ENCODE measurements at places on chromosomes 5 and 9. TPM values are rescaled to one million over a fixed set of nuclear protein-coding genes. Genes with fewer than 3 reads are reported as not detected.

The BHMT gene
- 0.49 TPM for total RNA-seq

The PAIP1 gene
- total RNA-seq: 65.8 TPM

The STRBP gene
- total RNA-seq: 6.8 TPM

The CTSV gene
- total RNA-seq: not detected

DNA sequence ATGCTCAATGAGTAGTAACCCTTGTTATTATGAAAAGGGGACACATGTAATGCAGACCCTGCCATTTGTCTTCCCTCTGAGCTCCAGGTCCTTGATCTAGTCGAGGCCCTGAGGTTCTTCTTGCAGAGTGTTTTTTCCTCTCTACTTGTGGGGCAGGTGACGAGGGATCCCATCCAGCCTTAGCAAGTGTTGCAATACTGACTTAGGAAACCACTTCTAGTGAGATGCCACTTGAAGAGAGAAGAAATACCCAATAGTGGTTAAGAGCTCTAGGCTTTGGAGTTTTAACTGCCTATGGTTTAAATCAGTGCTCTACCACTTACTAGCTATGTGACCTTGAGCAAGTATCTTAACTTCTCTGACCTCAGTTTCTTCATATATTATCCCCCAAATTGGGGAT lies 10.2 kb downstream of the PPARGC1B start:
- no peak for DNase-seq

DNA sequence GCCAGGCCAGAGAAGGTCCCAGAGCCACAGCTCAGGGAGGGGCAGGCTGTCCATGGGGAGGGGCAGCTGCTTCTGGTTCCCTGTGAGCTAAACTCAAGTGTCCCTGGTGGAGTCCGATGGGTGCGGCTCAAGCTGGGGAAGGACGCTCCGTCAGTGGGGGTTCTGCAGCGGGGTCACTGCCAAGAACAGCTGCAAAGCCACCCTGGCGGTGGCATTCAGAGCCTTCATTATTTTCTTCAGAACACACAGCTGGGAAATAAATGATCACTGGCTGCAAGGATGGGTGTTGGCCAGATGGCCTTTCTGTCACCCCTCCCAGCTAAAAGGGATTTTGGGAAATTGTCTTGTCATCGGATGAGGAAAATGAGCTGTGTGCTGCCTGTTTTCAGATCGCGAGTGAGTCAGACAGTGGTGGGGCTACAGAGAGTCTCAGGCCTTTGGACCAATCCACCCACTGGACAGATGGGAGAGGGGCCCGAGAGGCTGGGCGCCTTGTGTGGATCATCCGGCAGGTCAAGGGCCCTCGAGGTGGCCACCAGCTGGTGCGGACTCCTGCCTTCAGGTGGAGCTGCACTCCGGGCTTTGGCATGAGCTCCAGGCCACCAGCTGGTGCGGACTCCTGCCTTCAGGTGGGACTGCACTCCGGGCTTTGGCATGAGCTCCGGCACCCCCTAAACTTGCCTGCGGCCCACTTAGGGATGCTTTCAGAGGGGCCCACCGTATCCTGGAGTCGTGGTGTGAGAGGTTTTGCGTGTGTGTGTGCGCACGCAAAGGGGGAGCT lies 17.9 kb upstream of the GFPT2 start:
- no peak for DNase-seq

GRCh38 chr5:132799392-132799791 lies 13.7 kb upstream of the SOWAHA start:
- no peak for DNase-seq

GRCh38 chr5:148933903-148934432 lies 107.6 kb downstream of the ADRB2 start:
- no peak for DNase-seq

Data from aorta (tissue), 5 donors.